T47D (cell line): ENCODE measurements at places on chromosomes 11 and 22.
A peak's percentile ranks its signal among the peaks of the same experiment; 100 is the strongest.

- no peak for DNase-seq
Measured at GRCh38 chr22:47443836-47444745, 681.6 kb downstream of the TBC1D22A start.

DNA sequence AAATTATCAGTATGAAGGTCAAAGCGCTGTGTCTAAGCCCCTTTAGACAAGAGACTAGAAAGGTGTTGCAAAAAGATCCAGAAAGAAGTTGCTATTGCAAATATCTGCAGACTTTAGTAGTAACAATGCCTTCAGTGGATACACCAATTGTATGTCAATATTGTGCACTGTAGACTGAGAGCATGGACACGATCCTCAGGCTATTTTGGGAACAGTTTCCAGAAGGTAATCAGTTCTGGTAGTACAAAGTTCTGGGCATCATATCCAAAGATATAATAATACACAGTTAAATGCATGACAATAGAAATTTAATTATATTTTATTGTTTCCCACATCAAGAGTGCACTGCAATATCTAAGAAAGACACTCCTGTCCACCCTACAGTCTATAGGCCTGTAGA, 84.1 kb upstream of the LUZP2 start:
- no peak for DNase-seq

- DNase-seq, result no peak
Measured at GRCh38 chr22:29563652-29564460, 10.3 kb upstream of the THOC5 start.

GRCh38 chr22:42604403-42604802, 10.3 kb downstream of the POLDIP3 start:
- DNase-seq, result no peak

GRCh38 chr22:21996175-21996720, 13.7 kb upstream of the TOP3B start:
- DNase-seq, result no peak

DNA sequence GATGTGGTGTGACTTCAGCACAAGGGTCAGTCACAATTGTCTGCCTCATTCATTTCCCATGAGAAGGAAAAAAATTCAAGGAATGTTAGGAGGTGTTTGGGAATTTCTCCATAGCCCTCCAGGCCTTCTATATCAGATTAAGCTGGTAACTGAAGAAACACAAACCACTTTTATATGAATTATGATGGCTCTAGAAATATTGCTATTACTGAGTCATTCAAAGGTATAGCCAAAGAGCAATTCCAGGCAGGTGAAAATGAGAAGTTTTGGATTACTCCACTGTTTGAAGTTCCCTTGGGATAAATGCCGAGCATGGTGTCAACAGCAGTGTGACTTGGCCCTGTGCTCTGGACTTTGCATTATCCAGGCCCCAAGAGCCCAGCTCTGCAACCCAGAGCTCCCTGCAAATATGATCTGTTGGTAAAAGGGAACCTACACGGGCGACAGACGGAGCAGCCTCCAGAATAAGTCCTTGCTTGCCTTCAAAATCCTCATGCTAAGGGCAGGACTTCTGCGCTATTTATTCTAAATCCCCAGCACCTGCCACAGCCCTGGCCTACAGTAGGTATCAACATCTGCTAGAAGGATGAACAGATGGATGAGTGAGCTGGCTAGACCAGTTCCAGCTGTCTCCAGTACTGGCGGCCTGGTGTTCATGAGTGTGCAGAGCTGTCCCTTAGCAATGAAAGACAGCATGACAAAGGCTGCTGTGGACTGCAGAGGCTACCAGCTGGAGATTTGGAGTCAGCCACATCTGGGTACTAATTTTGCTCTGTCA, 67.5 kb upstream of the ZBED5 start:
- no peak for DNase-seq

DNA sequence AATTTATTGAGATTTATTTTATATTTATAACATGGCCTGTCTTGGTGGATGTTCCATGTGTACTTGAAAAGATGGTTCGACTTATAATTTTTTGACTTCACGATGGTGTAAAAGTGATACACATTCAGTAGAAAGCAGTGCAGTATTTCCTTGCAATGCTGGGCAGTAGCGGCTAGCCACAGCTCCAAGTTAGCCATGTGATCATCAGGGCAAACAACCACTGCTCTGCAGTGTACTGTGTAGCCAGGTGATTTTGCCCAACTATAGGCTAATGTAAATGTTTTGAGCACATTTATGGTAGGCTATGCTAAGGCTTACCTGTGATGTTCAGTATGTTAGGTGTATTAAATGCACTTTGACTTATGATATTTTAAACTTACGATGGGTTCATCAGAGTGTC, 52.4 kb downstream of the PDHX start:
- DNase-seq, result no peak

- DNase-seq, result peak; percentile 34
Measured at GRCh38 chr22:43060183-43060582, 29.0 kb downstream of the TTLL1 start.

DNA sequence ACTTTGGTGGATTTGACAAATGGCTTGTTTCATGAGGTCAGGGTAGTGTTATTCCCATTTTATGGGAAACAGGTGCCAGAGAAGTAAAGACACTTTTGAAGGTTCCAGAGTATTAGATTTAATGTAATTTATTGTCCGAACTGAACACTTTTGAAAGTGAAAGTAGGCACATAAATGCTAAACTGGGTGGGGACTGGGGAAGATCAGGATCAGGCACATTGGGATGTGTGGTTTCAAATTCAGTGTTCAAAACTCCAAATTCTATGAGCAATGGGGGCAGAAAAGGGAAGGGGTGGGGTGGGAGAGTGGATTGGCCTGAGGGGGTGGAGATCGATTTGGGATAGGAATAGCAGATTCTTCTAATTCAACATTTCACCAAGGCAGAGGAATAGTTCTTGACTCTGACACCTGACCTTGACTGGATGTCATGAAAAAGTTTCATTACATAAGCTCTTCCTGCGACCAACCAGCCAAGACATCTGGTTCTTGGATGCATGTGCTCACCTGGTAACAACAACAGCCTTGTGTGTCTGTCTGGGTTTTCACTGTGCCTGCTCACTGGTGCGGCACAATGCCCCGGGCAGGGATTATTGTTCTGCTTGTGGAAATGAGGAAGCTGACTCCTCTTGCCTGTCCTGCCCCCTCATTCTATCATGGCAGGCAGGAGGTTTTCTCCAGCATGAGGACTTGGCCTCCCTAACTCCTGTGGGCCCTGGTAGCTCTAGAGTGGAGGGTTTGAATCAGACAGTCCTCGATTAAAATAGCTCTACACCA, 10.8 kb downstream of the PPFIBP2 start:
- no peak for DNase-seq

GRCh38 chr11:88535266-88535665, 197.7 kb upstream of the CTSC start:
- DNase-seq, result no peak

GRCh38 chr22:37455896-37456295, 28.6 kb upstream of the ELFN2 start:
- DNase-seq, result no peak

DNA sequence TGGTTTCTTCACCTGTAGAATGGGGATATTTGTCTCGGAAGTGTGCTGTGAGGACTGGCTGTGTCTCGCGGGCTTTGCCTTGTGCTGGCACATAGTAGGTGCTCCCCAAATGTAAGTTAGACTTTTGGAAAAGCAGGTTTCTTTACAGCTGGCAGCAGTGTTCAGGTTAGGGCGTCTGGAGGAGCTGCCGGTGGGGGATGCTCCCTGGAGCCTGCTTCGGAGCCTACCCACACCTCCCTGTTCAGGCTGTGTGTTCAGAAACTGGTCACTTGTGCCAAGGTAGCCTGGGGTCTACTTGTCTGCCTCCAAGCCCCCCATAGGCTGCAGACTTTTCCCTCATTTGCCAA, 60.0 kb downstream of the OTOG start:
- no peak for DNase-seq

- DNase-seq, result peak; percentile 58
Measured at GRCh38 chr11:46247659-46248058, 29.8 kb upstream of the CREB3L1 start.
